ENCODE measurements at places on chromosomes 2 and 18.

DNA sequence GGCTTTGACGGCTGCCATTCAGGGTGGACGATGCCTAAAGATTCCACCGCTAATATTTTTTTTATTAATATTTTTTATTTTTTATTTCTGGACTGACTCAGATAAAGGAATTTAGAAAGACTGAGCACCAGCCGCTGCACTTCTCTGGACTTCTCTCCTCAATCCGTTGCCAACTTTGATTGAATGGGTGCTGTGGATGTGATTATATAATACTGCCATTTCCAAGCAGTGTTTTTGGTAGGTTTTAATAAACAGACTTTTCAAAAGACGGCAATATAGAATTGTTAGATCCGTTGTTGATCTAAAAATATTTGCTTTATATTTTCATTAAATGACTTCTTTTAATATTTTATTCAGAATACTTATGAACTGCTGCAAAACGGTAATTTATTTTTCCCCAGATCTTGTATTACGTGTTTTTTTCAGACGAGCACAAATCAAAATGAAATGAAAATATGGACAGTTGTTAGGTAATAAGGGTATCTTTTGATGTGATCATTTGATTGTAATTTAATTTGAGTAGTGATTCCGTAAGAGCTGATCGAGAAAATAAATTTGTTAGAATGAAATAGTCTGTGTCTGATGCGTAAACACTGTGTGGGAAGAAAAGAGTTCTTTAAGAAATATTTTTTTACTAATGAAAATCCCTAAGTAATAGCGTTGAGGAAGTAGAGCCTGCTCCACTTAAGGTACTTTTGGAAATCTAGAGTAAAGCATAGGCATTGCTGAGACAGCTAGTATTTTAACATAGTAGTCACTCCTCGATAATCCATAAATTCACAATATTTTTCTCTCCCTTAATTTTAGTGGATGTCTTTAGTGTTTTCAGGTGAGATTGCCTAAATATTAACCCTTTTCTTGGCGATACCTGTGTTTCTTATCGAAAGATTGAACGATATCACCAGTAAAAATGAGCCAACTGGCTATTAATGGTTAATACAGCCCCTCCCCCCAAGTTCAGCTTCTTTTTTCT is 4.4 kb downstream of the POU3F3 start:
- DNase-seq, result no peak

DNA sequence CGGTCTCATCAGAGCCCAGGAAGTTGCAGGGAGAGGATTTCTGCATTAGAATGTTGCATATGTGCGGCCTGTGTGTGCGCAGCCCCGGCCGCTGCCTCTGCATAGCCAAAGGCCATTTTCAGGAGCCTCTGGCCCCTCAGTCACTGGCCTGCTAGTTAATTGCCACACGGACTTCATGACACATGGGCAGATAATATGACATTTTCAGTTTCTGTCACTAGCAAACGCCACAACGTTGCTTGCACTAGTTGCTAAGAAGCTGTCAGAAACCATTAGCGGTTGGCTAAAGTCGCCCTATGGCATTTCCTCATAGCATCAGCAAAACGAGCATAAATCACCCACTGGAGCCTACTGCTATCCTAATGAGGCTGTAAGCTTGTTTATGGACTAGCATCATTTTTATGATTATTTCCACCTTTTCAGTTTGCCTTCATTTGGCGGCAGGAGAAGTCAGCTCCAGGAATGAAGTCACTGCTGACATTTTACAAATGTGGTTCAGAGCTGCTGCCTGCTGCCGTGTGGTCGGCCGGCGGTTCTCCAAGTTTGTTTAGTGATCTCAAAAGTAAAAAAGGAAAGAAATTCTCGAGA is 73.7 kb downstream of the MEIS1 start:
- DNase-seq, result no peak

GRCh38 chr2:129861666-129862288 is 117.7 kb upstream of the RAB6C start:
- DNase-seq, result no peak

GRCh38 chr18:12779456-12779855 is 76.6 kb downstream of the PSMG2 start:
- DNase-seq, result no peak

DNA sequence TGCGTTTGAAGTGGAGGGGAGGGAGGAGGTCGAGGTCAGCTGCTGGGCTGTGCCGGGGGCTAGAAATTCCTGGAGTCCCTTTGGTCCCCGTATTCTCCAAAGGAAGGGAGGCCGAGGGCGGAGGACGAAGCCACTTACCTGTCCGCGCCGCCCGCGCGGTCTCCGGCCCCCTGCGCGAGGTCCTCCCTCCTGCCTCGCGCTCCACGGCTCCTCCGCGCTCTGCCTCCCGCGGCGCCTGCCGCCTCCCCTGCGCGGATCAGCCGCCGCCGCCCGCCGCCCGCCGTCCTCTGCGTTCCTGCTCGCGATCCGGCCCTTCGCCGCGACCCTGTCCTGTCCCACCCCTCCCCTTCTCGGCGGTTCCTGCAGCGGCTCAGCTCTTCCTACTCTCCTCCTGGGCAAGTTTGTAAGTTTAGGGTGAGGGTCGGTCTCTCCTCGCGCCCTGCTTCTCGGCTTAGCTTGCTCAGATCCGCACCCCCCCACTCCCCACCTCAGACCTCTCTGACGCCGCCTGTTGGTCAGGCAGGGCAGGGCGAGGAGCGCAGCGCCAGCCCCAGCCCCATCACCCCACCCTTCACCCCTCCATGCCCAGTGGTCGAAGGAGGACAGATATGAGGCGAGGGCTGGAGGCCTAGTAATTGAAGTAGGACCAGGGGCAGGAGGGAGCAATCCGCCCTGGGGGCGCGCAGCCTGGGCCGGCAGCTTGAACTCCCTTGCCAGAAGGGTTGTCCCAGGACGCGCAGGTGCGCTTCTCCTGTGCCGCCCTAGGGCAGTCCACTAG is 9.7 kb upstream of the SKOR2 start:
- DNase-seq, result no peak

DNA sequence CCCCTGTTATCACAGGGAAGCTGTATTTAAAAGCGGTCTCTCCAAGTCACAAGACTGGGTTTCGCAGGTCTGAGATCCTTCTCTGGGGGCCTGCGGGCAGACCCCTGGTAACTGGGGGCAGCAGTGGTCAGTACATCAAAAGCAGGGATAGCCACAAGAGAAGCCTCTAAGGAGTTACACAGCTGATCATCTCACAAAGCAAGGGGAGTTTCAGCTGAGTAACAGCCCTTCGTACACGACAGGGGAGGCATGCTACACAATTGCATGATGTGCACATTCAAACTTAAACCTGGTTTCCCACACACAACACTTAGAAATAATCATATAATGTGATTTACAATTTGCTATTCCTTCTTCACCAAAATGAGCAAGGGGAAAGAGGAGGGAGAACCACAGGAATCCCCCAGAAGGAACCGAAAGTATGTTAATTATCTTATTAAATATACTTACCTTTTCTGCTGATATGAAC is 87.5 kb downstream of the TMEM131 start:
- DNase-seq, result no peak

- DNase-seq, result no peak
Observed at GRCh38 chr2:141599721-141600120, 531.1 kb downstream of the LRP1B start.

DNA sequence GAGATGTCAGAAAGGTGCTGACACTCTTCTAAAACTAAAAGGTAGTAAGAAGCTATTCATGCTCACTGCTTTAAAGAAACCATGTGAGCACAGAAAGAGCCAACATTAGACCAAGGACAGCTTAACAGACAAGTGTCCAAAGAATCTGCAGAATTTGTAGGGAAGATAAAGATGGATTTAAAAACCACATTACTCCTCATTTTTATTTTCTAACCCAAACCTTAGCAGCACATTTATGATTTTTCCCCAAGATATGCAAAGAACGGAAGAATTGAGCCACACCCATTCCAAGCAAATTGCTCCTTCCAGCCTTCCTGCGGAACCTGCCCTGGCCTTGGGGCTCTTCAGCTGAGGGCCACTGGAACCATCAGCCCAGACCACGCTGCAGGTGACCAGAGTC is 26.9 kb downstream of the MBP start:
- no peak for DNase-seq

- no peak for DNase-seq
Observed at GRCh38 chr2:17869128-17869527, 9.3 kb upstream of the KCNS3 start.

- no peak for DNase-seq
Observed at GRCh38 chr2:1642993-1643619, 101.2 kb downstream of the PXDN start.

- no peak for DNase-seq
Observed at GRCh38 chr18:33369711-33370449, 70.6 kb downstream of the CCDC178 start.

DNA sequence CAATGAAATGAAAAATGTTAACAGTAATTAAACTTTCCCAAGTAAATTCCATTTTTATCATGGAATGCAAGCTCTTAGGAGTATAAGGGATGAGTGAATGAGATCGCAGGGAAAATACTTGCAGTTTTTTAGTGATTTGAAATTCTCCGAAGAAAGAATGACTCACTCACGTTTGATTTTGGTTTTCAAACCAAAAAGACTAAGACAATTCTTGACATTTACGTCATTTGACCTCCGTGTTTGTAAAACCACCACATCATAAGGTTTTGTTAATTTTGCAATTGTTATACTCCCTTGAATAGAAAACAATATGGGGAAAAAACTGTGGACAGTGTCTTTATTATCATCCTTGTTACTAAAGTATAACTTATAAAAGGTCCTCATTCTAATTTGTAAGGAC is 29.4 kb downstream of the COL4A4 start:
- no peak for DNase-seq

DNA sequence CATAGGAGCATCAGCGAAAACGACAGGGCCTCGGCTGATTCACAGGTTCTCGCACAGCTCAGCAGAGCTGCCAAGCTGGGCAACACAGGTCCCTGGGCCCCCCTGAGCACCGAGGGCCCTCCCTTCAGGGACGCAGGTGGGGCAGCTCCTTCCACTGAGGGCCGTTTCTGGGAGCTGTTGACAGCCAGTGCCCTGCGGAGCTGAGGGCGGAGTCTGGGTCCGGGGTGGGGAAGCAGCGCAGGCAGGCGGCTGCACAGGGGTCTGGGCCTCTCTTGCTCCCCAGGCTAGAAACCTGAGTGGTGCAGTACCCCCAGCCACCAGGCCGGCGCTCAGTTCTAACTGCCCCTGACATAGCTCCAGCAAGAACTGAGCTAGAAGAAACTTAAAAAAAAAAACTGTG is 65.7 kb downstream of the PXDN start:
- DNase-seq, result no peak

- DNase-seq, result no peak
Observed at GRCh38 chr2:280650-281110, 7.2 kb downstream of the ALKAL2 start.

- DNase-seq, result no peak
Observed at GRCh38 chr2:80269806-80270205, 34.7 kb downstream of the LRRTM1 start.

GRCh38 chr2:216222650-216223352 is 113.7 kb downstream of the XRCC5 start:
- DNase-seq, result no peak

Measured in HEK293T (cell line).